ENCODE measurements at places on chromosomes 3 and 15.

DNA sequence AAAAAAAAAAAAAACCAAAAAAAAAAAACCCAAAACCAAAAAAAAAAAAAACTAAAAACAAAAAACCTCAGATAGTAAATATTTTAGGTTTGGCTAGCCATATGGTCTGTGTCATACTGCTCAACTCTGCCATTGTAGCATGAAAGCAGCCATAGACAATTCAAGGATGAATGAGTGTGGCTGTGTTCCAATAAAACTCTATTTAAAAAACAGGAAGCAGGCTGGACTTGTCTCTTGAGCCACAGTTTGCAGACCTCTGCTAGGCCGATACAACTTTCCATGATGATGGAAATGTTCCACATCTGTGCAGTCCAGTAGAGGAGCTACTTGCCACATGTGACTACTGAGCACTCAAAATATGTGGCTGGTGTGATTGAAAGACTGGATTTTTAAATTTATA, 11.1 kb downstream of the EFCAB12 start:
- DNase-seq = no peak
- no peaks in the 10 kb centered on the region for H3K27me3 ChIP-seq
- no peak overlapping the region for H3K4me3 ChIP-seq
- peaks cover 19% of the 10 kb centered on the region for H3K4me1 ChIP-seq

DNA sequence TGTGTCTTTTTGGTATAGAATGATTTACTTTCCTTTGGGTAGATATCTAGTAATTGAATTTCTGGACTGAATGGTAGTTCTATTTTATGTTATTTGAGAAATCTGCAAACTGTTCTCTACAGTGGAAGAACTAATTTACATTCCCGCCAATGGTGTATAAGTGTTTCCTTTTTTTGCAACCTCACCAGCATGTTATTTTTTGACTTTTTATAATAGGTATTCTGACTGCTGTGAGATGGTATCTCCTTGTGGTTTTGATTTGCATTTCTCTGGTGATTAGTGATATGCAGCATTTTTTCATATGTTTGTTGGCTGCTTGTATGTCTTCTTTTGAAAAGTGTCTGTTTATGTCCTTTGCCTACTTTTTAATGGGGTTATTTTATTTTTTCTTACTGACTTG, 607.2 kb downstream of the OTOL1 start:
- H3K27ac ChIP-seq = no peak overlapping the region
- H3K4me1 ChIP-seq = no peaks in the 10 kb centered on the region
- no peaks in the 10 kb centered on the region for H3K36me3 ChIP-seq

- peaks cover 3% of the 10 kb centered on the region for H3K27me3 ChIP-seq
- H3K36me3 ChIP-seq = peaks cover 11% of the 10 kb centered on the region
- no peak overlapping the region for H3K4me3 ChIP-seq
- no peak overlapping the region for H3K27ac ChIP-seq
These were observed 38.6 kb upstream of the TTC14 start for GRCh38 chr3:180563406-180563805.

GRCh38 chr3:157159037-157159761, 748 bp downstream of the CCNL1 start:
- peak overlapping the region; percentile 99 for H3K4me3 ChIP-seq
- H3K4me1 ChIP-seq = peaks cover 67% of the 10 kb centered on the region

DNA sequence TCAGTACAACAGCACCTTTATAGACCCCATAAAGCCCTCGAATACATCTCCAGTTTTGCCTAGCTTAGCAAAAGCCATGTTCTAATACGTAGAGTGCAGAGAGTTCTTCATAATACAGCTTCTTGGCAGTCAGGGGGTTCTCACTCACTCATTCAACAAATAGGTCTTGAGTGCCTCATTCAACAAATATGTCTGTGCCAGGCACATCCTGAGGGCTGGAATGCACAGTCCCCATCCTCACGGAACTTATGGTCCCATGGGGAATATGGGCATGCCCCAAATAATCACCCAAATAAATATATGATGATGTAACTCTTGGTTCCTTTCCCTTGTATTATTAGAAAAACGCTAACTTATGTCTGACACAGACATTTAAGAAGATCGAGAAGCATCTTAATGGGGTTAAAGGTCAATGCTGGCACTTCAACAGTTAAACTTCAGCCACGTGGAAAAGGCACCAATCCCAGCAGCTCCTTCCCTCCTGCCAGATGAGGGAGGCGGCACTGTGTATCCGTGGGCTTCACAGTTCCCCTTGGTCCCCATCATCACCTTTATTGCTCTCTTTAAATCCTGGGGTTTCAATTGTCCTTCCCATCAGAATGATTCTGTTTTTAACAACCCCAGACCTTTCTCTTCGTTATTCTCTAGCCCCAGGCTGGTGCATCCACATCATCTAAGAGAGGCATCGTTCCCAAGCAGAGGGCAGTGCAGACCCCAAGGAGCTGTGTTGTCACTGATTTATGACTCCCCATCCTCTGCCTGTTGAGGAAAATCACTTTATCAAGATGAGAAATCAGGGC, 18.9 kb upstream of the SEMA5B start:
- DNase-seq = no peak
- H3K27ac ChIP-seq = no peak overlapping the region
- H3K4me1 ChIP-seq = peaks cover 27% of the 10 kb centered on the region
- H3K4me3 ChIP-seq = no peak overlapping the region

GRCh38 chr3:106745344-106746168, 631.7 kb upstream of the CCDC54 start:
- no peaks in the 10 kb centered on the region for H3K27me3 ChIP-seq
- no peak overlapping the region for H3K4me3 ChIP-seq
- H3K4me1 ChIP-seq = no peaks in the 10 kb centered on the region
- H3K27ac ChIP-seq = no peak overlapping the region

GRCh38 chr3:173841334-173841733, 443.8 kb downstream of the NLGN1 start:
- H3K27ac ChIP-seq = no peak overlapping the region
- peaks cover 5% of the 10 kb centered on the region for H3K36me3 ChIP-seq
- no peaks in the 10 kb centered on the region for H3K27me3 ChIP-seq
- no peak overlapping the region for H3K4me3 ChIP-seq

- H3K27ac ChIP-seq = no peak overlapping the region
- H3K36me3 ChIP-seq = peaks cover 2% of the 10 kb centered on the region
- no peak for DNase-seq
- peaks cover 4% of the 10 kb centered on the region for H3K27me3 ChIP-seq
- H3K4me3 ChIP-seq = no peak overlapping the region
- peaks cover 16% of the 10 kb centered on the region for H3K4me1 ChIP-seq
These were observed 47.3 kb downstream of the NSMCE3 start for GRCh38 chr15:29222129-29222853.

- H3K36me3 ChIP-seq = peaks cover 9% of the 10 kb centered on the region
- no peak overlapping the region for H3K27ac ChIP-seq
- peaks cover 13% of the 10 kb centered on the region for H3K4me1 ChIP-seq
These were observed 49.6 kb downstream of the RFX7 start for GRCh38 chr15:56194035-56194434.

GRCh38 chr3:165852191-165852590, 15.0 kb upstream of the BCHE start:
- H3K4me3 ChIP-seq = no peak overlapping the region
- H3K27ac ChIP-seq = no peak overlapping the region
- H3K27me3 ChIP-seq = no peaks in the 10 kb centered on the region
- H3K4me1 ChIP-seq = peaks cover 9% of the 10 kb centered on the region

- DNase-seq = no peak
- H3K27ac ChIP-seq = no peak overlapping the region
- no peaks in the 10 kb centered on the region for H3K27me3 ChIP-seq
- H3K4me3 ChIP-seq = no peak overlapping the region
These were observed 751.0 kb downstream of the ROBO1 start for GRCh38 chr3:79016587-79017376.

DNA sequence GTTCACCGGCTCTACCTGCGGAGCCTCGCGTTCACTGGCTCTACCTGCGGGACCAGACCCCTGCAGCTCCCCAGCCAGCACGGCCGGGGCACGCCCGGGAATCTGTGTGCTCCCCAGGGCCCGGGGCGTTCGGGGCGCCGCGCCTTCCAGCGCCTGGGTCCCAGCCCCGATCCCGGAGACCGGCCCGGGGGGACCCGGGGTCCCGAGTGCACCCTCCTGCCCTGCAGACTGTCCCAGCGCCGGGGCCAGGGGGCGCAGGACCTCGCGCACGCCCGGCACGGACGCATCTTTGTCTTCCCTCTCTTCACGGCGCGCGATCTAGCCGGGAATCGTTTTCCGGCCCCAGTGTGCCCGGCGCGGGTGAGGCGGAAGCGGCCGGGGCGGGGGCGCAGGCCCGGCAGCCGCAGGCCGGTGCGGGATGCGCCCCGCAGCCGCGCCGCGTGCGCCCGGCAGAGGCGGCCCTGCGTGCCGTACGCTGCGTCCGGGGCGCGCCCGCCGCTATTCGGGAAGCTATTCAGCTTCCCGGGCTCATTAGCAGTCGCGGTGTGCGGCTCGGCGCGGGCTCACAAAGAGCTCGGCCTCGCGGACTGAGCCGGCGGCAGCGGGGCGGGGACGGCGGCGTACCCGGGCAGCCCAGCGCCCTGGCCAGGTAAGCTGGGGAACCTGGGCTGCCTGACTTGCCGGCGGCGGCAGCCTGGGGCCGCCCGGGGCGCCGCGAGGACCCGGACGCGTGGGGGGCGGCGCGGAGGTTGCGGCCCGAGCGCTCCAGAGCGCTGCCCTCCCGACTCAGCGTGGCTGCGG, at the start of gene APBA2:
Gene APBA2 (plus strand): TSS at position 345 of the 801 bp plus-strand sequence. CDS start 167,911 bp downstream, outside the sequence.
- H3K4me1 ChIP-seq = peaks cover 52% of the 10 kb centered on the region
- peak within 1 kb of the TSS; percentile 84 for H3K27ac ChIP-seq
- peak; percentile 49 for DNase-seq
- H3K36me3 ChIP-seq = peaks cover 2% of the 10 kb centered on the region
- no peaks in the 10 kb centered on the region for H3K27me3 ChIP-seq

GRCh38 chr3:179860275-179861107, 176.2 kb downstream of the PEX5L start:
- H3K4me1 ChIP-seq = no peaks in the 10 kb centered on the region
- DNase-seq = no peak
- no peak overlapping the region for H3K27ac ChIP-seq
- no peaks in the 10 kb centered on the region for H3K27me3 ChIP-seq

- peaks cover 22% of the 10 kb centered on the region for H3K36me3 ChIP-seq
- no peak for DNase-seq
- H3K27ac ChIP-seq = no peak overlapping the region
- no peaks in the 10 kb centered on the region for H3K27me3 ChIP-seq
- peaks cover 17% of the 10 kb centered on the region for H3K4me1 ChIP-seq
These were observed 54.3 kb downstream of the LMCD1 start for GRCh38 chr3:8555725-8556472.

DNA sequence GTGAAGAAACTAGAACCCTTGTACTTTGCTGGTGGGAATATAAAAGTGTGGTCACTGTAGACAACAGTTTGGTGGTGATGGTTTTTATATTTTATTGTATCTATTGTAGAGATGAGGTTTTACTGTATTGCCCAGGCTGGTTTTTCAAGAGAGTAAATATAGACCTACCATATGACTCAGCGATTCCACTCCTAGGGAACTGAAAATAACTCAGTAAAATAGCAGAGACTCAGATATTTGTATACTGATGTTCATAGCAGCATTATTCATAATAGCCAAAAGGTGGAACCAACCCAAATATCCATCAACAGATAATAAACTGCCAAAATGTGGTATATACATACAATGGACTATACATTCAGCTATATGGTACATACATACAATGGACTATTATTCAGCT, 68.8 kb upstream of the IL12A start:
- no peak for DNase-seq
- no peaks in the 10 kb centered on the region for H3K27me3 ChIP-seq
- no peaks in the 10 kb centered on the region for H3K36me3 ChIP-seq
- H3K4me3 ChIP-seq = no peak overlapping the region
- no peaks in the 10 kb centered on the region for H3K4me1 ChIP-seq
